ENCODE measurements at places on chromosomes 13 and 19.

DNA sequence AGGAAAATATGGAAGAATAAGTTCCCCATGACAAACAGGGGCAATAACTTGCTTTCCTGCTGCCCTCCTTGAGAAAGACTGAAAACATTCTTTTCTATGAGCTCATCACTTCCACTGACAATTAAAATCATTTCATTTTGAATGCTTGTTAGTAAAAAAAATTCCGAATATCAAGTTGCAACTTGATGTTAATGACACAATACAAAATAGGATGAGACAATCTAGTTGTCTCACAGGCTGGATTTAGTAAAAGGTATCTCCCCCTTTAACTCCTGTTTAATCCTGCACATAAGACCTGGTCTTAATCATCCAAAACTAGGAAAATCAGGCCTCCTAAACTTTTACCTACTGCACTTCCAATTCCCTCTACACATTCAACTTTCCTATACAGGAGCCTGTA lies 24.7 kb downstream of the IRS2 start:
- DNase-seq = no peak

DNA sequence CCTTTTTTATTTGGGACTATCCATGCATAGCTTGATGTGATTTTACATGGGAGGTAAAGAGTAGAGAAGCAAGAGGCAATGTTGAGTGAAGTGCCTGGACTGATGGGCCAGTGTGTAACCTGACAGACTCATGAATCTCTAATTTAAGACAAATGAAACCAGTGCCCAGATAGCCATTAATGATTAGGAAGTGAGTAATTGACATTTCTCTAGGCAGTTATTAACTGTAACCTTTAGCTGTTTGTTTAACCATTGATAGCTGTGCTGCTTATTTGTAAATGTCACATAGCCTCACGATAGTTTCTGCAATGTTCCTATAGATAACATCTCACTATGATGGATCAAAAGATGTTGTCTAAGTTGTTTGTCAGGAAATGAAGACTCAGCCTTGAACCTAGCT lies 1047.5 kb upstream of the SPRY2 start:
- no peak for DNase-seq

DNA sequence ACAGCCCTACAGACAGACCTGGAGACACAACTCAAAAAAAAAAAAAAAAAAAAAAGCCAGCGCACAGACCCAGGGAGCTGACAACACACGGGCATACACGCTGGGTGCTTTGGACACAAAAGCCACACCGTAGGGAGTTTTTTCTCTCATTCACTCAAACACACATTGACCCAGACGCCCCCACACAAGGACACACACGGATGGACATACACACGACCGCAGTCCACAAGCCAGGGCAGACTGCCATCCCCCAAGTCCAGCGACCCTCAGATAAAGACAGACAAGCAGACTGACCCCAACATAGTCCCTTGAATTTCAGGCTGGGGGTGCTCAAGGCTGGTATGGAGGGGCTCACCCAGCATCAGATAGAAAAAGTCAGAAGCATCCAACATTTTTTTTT lies 12.0 kb upstream of the TUBB4A start:
- no peak for DNase-seq

GRCh38 chr13:51317262-51317661 lies 22.2 kb upstream of the SERPINE3 start:
- peak; percentile 13 for DNase-seq

DNA sequence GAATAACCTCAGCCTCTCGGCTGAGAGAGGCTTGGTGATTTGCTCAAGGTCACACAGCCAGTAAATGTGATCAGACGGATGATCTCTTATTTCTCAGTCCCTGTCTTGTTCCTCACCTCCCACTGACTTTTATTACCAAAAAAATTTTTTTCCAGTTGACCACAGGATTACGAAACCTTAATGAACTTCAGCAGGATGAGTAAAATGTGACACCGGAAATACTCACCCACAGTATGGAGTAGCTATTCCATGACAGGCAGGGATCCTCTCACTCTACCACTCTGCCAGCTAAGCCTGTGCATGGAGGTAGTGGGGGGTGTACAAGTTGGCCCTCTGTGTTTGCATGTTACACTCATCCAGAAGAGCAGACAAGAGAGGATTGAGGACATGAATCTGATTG lies 916.4 kb downstream of the UQCRFS1 start:
- DNase-seq = no peak

DNA sequence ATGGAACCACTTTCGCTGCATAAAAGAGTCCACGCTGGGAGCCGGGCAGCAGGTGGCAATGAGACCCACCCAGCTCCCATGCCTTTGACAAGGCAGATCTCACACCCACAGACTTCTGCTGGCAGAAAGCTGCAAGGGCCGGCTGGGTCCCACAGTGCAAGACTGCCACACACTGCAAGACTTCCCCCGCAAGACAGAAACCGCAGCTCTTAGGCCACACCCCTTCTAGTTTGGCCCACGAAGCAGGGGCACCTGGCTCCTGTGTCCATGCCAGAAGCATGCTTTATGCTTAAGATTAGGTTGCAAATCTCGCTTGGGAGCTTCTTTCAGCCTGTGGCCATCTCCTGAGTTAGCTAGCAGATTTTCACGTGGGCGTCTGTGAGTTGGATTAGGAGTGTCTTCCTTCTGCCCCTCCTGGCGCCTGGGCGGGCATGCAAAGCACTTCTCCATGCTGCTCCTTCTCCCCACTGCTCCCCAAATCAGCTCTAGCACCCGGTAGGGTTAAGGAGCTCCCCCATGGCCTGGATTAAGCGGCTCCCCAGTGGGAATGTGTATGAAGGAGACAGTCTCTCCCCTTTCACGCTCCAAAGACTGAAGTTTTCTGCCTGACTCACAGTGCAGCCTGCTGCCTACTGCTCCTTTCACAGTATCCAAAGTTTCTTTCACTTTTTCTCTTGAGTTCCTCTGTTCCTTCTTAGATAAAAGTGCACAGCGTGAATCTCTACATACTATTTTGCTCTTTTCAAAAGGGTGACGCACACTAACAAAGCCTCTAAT lies 17.7 kb downstream of the GPC6 start:
- no peak for DNase-seq

- DNase-seq = no peak
These were observed 343.1 kb downstream of the MZT1 start for GRCh38 chr13:72384186-72384823.

GRCh38 chr19:7168941-7169340 lies 99.4 kb downstream of the ZNF557 start:
- DNase-seq = no peak

GRCh38 chr19:35222373-35223015 lies 6.0 kb downstream of the FAM187B start:
- no peak for DNase-seq

- no peak for DNase-seq
These were observed 32.8 kb downstream of the KLF12 start for GRCh38 chr13:74101436-74101835.

GRCh38 chr19:47703301-47703700 lies 9.9 kb upstream of the EHD2 start:
- no peak for DNase-seq

- DNase-seq = peak; percentile 32
These were observed 140.4 kb downstream of the TEX29 start for GRCh38 chr13:111460548-111461444.

- DNase-seq = no peak
These were observed 71.9 kb downstream of the CDK8 start for GRCh38 chr13:26325876-26326275.

- DNase-seq = no peak
These were observed 5.4 kb downstream of the WDR18 start for GRCh38 chr19:989381-990081.

GRCh38 chr19:6801485-6802086 lies 29.1 kb downstream of the VAV1 start:
- DNase-seq = peak; percentile 53

- DNase-seq = no peak
These were observed 3.6 kb downstream of the GFY start for GRCh38 chr19:49428547-49429451.

DNA sequence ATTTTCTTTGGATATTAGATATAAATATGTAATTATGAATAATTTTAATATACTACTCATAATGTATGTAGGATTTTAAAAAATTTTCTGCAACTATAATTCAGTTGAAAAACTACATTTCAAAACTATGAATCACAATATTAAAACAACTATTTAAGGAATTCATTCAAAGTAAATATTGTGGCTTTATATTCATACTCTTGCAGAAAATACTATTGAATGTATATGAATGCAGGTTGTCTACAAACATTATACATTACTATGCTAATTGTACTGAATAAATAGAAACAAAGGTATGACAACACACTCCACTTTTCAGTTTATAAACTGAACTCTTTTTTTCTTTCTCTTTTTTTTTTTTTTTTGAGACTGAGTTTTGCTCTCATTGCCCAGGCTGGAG lies 14.2 kb downstream of the ZNF91 start:
- no peak for DNase-seq

DNA sequence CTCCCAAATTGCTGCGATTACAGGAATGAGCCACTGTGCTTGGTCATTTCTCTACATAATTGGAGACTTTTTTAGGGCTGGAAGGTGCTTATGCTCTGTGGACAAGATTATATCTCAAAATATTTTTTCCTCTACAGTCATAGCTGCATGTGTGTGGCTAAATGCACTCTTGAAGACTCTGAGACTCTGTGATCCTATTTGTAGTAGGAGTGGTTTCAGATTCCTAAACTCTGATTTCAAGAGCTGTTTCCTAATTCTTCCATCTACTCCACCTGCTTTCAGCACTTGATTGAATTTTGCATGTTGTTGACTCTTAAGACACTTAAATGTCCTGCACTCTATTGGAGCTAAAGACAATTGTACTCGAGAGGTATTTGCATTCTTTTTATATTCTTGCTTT lies 78.0 kb downstream of the KLF5 start:
- no peak for DNase-seq

DNA sequence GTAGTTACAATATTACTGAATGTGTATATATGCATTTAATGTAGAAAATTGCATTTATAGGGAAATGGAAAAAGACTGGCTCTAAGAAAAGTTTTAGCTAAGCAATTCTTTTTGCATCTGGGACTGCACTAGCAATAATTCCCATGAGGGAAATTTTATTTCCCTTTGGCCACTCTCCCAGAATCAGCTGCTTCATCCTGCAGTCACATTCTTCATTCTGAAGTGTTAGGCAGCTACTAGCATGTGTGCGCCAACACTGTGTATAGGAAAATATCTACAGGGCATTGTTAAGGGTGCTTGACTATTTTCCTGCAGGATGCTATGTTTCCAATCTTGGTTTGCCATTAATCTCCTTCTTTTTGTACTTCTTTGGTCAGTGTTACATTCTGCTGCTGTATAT lies 312.8 kb upstream of the PCDH20 start:
- DNase-seq = no peak

DNA sequence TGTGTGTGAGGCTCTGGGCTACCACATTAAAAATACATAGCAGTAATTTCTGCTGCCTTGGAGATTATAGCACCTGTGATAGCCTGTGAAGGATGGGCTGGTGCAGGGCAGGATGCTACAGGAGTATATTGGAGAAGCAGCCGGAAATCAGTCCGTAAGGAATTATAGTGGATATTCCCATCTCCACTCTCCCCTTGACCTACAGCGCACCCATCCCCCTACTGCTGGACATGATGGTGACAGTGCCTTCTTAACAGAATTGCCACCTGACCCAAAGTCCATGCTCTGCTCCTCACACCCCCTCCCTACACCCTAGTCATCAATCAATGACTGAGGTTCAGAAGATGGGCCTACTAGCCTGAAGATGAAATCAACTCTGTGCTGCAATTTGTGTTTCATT lies 376.0 kb downstream of the GPC5 start:
- DNase-seq = no peak

DNA sequence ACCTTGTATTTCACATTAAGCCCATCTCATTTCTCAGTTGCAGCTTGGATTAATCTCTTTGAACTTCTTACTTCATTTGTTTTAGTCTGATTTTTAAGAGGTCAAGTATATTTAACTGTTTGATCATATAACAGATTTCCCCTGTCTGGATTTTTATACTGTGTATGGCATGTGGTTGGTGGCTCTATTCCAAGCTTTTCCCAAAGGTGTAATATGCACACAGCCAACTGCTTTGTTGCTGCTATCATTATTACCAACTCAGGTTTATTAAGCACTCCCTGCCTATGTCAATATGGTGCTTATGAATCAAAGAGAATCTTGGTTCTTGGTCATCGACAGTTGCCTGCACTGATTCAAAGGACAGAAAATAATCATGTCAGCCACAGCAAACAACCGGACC lies 92.6 kb downstream of the RAP2A start:
- no peak for DNase-seq

DNA sequence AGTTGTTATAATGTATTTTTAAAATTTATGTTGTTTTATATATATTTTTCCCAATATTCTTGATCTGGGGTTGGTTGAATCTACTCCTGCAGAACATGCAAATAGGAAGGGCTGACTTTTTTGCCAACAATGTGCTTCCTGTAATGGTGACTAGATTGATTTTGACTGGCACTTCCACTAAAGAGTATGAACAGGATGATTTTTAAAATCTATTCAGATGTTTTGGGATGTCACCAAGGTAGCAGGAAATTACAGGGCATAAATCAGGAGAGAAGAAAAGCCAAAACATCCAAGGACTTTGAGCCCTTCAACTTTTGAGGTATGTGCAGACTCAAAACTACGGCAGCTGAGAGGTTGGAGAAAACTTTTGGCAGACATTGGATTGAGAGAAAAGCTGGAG lies 1047.6 kb downstream of the SLITRK5 start:
- DNase-seq = no peak

- DNase-seq = no peak
These were observed 19.8 kb downstream of the STK24 start for GRCh38 chr13:98556968-98557631.

DNA sequence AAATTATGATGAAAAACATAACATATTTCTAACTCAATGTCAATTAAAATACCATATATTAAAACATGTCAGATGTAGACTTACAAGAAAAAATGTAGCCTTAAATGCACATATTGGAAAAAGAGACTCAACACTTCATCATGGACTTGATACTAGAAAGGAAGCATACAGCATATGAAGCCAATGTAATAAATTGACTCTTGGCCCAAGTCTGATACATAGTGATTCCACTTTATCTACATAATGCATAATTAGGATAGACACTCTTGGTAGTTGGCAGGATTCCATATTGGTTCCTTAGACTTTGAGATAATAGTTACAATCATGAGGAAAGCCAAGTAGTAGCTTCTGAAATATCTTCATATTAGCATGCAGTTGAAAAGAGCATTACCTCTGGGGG lies 1067.0 kb downstream of the PCDH17 start:
- no peak for DNase-seq

DNA sequence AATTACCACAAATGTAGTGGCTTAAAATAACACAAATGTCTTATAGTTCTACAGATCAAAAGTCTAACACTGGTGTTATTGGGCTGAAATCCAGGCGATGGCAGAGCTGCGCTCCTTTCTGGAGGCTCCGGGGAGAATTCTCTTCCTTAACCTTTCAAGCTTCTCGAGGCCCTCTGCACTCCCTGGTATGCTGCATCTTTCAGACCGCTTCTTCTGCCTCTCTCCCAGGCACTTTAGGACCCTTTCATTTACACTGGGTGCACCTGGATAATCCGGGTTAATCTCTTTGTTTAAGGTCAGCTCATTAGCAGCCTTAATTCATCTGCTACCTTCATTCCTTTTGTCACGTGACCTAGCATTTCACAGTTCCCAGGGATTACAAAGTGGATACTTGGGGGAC lies 211.3 kb upstream of the RFC3 start:
- DNase-seq = peak; percentile 42

Data from A549 (cell line).